ENCODE measurements at places on chromosomes 12 and 14.

GRCh38 chr12:38736821-38737220 lies 168.6 kb downstream of the CPNE8 start:
- no peak for DNase-seq

DNA sequence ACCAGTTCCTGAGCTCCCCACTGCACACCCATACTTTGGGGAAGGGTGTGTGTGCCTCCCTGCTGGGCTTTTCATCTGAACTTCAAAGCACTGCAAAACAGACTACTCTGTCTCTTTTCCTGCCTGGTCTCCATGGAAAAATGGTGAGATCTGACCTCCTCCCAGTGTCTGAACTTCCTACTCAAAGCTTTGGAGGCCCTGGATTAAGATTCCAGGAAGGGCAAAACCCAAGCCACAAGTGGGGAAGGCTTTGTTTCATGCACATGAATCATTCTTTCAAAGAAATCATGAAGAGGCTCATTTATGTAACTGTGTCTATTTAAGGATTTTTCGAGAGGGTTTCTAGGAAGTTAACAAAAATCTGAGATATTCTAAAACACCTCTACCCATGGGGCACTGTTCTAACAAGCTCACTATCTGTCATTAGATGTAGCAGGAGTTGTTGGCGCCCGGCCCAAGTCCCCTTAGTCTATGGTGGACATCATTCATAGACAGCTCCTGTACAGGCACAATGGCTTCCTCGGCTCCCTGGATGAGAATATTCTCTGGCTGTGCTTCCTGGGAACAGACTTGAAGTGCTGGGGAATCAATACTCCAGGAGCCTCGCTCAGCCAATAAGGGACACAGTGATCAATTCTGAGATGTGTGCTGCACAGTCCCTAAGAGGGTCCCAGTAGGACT lies 224.0 kb downstream of the KTN1 start:
- no peak for DNase-seq

DNA sequence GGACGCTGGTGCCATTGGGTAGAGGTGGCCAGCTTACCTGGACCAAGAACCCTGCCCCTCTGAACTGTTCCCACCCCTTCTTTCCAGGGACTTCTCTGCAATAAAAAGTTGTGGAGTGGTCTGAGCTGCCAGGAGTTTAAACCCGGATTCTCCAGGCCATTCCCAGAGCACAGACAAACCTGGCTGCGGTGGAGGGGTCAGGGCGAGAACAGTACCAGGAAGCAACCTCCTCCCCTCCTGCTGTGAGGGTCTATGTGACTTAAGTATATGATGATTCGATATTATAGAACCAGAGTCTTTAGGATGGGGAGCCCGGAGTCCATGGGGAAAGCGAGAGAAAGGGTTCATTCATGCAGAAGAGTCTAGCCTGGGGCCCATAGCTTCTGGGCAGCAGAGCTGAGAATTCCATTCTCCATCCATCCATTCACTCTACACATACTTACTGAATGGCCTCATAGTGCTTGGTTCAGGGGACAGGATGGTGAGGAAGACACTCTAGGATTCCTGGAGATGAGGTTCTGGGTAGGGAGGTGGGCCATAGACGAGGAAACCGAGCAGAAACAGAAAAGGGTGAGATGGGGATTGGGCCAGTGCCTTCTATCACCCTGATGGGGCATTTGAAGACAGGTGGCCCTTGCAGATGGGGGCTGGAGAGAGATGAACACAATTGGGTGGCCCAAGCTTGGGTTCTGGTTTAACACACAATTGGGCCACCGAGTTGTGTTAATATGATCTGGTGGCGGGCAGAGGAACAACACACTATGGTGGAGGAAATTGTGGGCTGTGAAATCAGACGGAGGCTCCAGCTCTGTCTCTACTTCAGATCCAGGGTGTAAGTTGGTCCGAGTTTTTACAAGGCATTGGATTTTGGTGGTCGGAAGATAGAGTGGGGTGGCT lies 5.2 kb downstream of the KRT86 start:
- no peak for DNase-seq

- DNase-seq, result no peak
Measured at GRCh38 chr12:124173692-124174091, 121.2 kb upstream of the RFLNA start.

DNA sequence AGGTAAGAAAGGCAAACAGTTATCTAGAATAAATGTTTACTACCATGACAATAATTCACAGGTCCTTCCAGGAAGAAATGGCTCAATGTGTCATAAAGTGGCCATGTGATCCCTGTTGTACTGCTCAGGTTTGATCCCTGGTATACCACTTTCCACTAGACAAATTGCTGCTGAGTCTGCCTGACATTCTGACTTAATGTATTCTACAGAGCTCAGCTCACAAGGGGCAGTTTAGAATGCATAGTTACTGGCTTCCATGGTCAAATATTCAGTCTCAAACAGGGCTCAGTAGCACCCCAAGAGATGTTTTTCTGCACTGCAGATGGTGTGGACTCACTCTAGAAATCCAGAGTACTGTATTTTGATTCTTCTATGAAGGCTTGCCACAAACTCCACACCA lies 21.8 kb downstream of the TSHR start:
- no peak for DNase-seq

GRCh38 chr14:39434401-39434800 lies 2.2 kb upstream of the FBXO33 start:
- no peak for DNase-seq

GRCh38 chr12:64889434-64890216 lies 65.2 kb downstream of the TBC1D30 start:
- no peak for DNase-seq

GRCh38 chr12:114711689-114712152 lies 27.7 kb upstream of the TBX3 start:
- DNase-seq, result no peak

GRCh38 chr12:108473400-108474055 lies 41.5 kb upstream of the FICD start:
- no peak for DNase-seq

- no peak for DNase-seq
Measured at GRCh38 chr12:46763230-46763629, 62.6 kb downstream of the SLC38A4 start.

- DNase-seq, result no peak
Measured at GRCh38 chr12:52872644-52873389, 24.0 kb upstream of the KRT78 start.

DNA sequence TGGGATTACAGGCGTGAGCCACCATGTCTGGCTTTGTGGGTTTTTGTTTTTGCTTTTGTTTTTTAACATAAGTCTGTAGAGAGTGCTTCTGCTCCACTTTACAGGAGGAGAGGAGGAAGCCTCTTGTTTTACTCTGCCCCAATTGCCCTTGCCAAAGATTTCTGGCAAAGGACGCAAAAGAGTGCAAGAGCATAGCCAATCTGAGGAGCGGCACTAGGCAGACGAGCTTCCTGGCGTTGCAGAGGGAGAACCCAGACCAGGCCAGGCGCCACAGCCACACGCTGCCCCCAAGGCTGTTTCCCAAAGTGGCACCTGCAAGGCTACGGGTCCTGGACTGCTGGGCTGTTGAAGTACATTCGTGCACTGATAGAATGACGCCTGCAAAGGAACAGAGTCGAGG lies 96.2 kb downstream of the BBS10 start:
- DNase-seq, result no peak

DNA sequence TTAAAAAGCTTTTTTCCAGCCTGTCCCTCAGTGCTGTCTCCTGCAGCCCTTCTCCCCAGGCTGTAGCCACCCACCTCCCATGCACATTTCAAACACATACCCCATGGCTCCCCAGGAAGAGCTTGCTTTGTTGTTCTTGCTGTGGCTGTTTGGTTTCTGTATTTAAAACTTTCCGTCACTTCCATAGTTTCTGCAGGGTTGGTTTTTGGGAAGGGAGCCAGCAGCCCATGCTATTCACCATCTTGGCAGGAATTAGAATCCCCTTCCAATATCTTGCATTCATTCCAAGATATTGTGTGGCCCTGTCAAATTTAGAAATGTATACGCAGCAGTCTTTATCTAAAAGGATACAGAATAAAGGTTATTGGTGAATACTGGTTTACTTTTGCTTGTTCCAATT lies 29.6 kb downstream of the CFAP251 start:
- DNase-seq, result no peak

DNA sequence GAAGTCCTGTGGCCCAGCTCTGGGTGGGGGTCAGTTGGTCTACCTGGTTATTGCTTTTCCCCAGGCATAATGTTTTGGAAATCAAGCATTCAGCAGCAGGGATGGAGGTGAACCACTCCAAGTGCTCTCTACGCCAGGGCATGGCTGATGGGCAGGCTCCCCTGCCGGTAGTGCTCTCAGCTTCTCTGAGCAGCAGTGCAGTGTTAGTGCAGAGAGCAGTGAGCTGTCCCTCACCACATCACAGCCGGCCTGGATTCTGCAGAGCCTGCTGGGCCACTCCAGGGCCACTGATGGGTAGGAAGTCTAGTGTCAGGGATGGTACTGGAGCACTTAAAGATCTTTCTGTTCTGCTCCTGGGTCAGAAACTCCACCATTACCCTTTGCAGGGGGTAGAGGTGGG lies 151.1 kb downstream of the CALM1 start:
- DNase-seq, result no peak

DNA sequence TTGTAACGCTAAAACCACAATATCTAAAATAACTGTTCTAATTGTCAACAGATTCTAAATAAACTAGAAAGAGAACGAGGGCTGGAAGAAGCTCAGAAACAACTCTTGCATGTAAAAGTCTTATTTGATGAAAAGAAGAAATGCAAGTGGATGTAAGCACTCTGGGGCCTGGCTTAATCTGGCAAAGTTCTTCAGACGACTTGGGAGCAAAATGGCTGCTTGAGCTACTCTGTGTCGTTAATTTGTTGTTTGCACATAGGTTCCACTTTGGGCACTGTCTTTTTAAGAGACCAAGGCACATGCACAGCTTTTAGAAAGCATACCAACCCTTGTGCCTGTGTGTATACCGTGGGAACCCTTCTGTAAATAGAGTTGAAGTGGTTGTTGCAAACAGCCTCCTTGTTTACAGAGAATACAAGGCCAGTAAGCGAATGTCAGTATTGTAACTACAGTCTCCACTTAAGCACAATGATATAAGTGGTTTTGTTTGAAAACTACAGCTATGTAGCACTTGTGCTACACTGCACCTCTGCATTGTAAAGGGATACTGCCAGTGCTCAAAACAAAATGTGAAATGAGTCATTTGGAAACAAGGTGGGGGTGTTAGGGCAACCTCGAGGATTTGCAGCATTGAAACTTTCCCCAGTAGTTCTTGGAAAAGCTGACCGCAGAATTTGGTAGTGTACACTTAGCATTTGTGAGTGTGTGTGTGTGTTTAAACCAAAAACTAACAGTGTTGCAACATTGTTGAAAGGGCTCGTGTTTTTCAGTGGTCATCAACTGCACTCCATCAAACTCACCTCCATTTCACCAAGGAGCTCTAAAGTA lies 154.3 kb downstream of the CEP83 start:
- DNase-seq, result no peak

DNA sequence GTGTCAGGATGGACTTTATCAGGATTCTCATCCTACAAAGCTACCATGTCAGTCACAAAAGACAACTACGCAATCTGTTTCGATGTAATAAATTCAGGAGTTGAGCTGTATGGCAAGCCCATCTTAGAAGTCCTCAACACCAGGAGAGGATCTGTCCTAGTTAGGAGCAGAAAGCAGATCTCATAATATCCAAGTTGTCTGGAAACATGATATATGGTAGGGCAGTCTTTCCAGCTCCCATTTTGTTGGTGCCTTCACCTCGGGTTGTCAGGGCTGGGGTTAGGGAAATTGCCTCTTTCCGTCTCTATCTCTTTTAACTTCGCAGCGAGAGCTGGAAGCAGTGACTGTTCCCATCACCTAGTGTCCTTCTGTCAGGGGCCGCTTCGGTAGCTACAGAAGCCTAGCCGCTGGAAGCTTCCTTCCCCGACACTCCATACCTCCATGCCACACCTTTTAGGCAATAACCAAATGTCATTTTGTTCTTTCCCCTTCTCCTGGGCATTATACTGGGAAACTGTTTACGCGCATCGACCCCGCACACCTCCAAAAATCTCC lies 1.4 kb downstream of the NIN start:
- DNase-seq, result no peak

- DNase-seq, result no peak
Measured at GRCh38 chr14:28157887-28158791, 608.4 kb upstream of the FOXG1 start.

DNA sequence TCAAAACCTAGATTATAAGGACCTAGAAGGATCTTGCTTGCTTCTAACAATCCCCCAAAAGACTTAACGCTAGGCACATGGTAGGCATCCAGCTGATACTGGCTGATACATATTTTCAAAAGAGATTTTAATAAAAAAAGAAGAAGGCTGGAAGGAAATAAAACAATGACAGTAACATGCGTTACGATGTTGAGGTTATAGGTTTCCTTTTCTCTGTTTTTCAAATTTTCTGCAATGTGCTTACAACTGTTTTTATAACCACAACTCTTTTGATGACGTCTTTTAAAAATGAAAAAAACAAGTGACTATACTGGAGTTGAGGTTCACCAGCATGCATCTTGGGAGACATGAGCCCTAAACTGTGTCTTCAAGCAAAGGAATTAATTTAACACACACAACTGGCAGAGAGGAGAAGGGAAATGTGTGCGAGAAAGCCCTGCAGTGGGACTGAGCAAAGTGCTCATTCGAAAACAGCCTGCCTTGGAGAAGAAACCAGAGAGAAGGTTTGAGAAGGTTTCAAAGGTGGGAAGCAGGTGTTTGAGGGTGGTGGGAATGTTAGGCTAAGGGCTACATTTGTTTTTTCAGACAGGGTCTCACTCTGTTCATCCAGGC lies 80.4 kb downstream of the DUSP16 start:
- DNase-seq, result no peak

DNA sequence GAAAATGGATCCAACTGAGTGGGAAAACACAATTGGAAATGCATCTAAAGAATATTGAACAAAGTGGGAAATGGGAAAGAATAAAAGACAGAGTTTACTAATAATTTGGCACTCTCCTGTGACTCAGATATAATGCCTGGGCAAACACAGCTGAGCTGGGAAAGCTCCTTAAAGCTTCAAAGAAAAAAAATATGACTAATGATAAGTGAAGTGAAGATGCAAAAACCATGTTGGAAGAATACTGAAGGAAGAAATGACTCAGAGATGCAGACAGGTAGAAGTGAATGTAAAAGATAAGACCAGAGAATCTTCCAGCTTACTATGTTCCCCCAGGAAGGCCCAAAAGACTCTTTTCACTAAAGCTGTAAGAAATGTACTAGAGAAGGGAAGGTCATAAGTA lies 62.4 kb upstream of the FOXG1 start:
- DNase-seq, result no peak

DNA sequence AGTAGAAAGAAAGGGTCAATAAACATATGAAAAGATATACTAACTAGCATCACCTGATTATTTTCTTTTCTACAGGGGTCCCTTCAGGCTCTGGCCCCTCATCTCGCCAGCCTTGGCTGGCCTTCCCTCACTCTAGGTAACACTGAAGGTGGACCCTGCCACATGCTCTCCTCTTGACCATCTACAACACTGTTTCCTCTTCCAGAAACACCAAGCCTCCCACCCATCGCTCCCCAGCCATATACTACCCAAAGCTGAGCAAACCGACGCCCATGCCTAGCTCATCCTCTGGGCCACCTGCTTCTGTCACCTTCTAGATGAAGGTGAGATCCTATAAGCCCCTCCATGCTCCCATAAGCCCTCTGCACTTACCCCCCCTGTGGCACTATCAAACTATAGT lies 14.8 kb downstream of the ANAPC5 start:
- no peak for DNase-seq

GRCh38 chr14:91573894-91574837 lies 64.1 kb upstream of the PPP4R3A start:
- peak; percentile 56 for DNase-seq

Data from HEK293T (cell line).